Mesendoderm (in vitro differentiated cells): ENCODE measurements at places on chromosomes 7 and 10.

- DNase-seq: no peak
Measured at GRCh38 chr10:91787258-91787657, 11.0 kb upstream of the TNKS2 start.

DNA sequence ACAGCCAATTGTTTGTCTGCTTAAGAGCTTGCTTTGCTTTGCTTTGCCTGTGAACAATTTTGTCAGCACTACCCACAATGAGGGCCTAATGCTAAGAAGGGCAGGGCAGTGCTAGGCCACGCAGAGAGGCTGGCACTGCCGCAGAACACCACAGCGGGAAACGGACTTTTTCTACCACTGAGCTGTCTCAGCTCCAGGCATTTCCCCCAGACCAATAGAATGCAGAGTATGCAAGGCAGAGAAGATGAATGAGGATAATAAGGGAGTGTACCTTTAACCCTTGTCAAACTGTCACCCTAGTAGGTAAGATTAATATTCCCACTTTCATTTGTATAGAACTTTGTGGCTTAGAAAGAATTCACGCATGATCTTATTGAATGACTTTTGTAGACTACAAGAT is 104.5 kb downstream of the SH3PXD2A start:
- no peak for DNase-seq

GRCh38 chr10:69718951-69719350 is 82.8 kb upstream of the COL13A1 start:
- no peak for DNase-seq

DNA sequence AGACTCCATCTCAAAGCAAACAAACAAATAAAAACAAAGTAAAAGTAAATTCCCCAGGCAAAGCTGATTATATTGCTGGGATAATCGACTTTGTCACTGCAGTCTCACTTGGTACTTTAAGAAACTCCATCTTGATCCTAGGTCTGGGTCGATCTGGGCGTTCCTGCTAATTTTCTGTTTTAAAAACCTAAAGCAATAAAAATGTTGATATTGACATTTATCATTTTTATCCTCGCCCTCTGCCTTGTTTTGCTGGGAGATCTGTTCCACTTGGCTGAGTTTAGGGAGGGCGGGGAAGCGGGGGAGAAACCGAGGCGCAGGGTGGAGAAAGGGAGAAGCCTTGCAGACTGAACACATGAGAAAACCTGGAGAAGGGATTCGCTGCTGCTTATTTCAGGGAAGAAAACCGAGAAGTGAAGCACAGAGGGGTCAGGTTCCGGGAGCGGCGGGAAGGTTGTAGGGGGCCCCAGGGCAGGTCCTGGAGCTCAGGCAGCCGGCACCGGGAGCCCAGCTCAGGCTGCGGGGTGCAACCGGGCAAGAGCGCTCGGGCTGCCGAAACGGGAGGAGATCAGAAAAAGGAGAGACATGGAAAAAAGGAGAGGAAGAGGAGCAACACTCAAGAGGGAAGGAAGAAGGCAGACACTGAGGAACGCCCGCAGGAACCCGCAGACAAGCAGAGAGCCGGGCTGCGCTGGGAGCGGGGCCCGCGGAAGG is 27.3 kb upstream of the KMT2C start:
- peak; percentile 83 for DNase-seq

DNA sequence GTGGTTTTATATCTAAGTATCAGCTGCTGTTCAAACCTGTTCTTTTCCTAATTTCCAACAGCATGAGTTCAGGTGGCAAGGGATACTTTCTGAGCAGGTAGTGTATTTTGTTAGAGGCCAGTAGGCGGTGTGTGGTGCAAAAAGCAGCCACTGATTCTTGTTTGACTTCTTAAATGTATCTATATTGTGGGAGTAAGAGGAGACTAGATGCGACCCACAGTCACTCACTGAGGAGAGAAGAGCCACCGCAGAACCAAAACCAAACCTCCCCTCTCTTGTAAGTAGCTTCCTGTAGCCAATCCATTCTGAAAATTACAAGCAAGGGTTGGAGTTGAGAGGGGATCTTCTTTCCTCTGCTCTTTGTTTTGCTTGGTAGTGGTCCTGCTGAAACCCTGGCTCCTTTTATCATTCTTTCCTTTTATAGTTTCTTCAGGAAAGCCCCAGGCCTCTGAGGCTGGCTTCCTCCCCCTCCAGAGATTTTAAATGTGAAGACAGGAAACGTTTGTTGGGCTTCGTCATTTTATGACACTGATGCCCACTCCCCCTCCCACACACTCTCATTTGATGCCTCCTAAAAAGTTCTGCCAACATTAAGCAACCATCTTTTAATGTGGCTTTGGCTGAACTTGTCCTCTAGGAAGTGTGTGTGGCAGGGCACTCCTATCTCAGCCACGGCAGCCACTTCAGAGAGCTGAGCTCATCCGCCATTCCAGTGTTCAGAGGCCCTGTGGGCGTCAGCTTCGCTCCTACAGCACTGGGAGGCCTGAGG is 566.0 kb downstream of the SUGCT start:
- DNase-seq: peak; percentile 30

DNA sequence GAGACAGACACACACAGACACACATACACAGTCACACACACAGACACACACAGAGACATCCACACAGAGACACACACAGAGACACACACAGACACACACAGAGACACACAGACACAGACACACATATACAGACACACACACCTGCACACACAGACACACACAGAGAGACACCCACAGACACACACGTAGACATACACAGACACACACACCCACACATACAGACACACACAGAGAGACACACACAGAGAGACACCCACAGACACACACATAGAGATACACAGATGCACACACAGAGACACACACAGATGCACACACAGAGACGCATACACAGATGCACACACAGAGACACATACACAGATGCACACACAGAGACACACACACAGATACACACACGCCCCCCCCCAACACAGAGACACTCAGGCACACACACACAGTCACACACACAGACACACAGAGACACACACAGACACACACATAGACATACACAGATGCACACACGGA is 58.5 kb downstream of the GATA3 start:
- no peak for DNase-seq

DNA sequence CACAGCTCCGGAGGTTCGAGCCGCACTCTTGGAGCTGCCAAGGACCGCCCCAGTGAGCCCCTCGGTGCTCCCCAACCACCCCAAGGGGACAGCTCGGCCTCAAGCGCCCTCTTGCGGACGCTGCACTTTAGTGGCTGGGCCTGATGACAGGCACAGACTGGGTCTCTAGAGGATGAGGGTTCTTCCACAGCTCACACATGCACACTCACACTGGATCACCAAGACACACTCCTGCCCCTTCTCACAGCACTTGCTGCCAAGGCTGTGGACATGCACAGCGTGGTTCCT is 2.1 kb downstream of the RET start:
- DNase-seq: peak; percentile 49

GRCh38 chr7:156376317-156376716 is 264.3 kb upstream of the RNF32 start:
- no peak for DNase-seq

DNA sequence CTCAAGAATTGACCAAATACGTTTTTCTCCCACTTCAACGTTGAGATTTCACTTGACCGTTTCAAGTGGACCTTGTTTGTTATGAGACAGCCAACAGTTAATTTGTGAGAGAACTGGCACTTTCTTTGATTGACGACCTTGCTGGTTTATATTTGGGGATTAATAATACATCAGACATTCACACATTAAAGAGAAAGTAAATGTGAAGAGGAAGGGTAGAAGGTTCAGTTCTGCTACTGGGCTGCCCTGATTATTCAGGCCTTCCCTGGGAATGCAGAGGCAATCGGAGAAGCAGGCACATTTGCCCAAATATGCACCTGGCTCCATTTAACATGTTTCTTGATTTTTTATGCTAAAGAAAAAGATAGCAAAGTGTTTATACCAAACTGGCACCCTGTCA is 114.1 kb downstream of the POU6F2 start:
- no peak for DNase-seq

- DNase-seq: no peak
Measured at GRCh38 chr7:78002021-78002420, 203.4 kb downstream of the PHTF2 start.

DNA sequence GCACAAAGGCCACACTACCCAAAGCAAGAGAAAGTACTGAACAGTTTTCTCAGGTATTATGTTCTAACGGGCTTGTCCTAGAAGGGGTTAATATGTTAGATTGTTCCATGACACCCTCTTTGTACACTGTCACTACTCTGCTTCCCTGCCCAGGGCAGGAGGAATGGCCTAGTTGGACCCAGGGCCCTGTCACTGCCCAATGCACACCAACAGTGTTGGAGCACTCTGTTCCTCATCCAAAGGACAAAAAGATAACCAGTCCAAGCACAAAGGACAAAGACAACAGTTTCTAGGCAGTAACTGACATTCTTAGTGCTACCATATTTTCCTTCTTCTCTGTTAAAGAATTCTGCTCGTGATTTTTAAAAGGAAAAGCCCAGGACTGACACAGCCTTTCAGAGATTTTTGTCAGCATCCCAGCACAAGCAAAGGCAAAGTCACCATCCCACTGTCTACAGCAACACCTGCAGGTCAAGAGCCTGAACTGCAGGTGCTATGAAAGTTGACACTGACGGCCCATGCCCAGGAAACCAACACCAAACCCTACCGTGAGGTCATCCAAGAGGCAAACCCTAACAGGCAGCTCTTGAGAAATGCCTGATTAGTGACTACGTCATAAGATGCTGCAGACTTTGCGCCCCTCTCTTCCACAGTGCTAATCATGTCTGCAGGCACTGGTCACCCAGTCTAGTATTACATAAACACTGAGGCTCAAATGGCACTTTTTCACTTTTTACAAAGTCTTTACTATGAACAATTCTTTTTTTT is 13.2 kb downstream of the NUDCD3 start:
- DNase-seq: peak; percentile 95

DNA sequence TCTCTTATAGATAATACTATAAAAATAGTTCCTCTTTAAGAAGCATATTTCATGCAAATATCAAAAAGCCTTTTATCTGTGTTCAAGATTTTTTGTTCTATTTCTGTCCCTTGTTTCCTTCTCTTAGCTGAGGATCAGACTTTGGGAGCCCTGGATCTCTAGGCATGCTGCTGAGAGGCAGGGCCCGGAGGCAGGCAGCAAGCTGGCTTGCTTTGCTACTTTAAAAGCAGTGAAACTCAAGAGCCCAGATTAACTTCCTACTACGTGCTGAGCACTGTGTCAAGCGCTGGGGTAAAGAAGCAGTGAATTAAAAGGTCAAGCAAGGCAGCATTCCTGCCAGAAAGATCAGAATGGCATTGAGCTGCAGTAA is 31.0 kb upstream of the ARID5B start:
- no peak for DNase-seq

- no peak for DNase-seq
Measured at GRCh38 chr7:157044147-157044687, 33.8 kb upstream of the MNX1 start.

DNA sequence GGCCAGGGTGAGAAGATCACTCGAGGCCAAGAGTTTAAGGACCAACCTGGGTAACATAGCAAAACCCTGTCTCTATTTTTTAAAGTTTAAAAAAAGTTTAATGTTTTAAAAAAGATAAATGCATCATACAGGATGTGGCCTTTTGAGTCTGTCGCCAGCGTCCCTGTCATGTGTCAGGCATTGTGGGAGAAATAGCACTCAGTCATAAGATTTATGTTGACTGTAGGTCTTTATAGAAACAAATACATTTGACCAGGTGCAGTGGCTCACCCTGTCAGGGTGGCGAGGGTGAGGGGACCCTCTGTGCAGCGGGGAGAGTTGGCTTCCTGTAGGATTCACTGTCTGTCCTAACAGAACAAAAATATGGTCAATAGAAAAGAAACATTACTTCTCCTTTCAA is 63.5 kb upstream of the SH2B2 start:
- DNase-seq: no peak

- no peak for DNase-seq
Measured at GRCh38 chr7:104983076-104983577, 30.9 kb upstream of the KMT2E start.

GRCh38 chr7:157294773-157295172 is 42.0 kb upstream of the DNAJB6 start:
- no peak for DNase-seq

GRCh38 chr10:131946880-131947279 is 34.8 kb downstream of the BNIP3 start:
- no peak for DNase-seq

DNA sequence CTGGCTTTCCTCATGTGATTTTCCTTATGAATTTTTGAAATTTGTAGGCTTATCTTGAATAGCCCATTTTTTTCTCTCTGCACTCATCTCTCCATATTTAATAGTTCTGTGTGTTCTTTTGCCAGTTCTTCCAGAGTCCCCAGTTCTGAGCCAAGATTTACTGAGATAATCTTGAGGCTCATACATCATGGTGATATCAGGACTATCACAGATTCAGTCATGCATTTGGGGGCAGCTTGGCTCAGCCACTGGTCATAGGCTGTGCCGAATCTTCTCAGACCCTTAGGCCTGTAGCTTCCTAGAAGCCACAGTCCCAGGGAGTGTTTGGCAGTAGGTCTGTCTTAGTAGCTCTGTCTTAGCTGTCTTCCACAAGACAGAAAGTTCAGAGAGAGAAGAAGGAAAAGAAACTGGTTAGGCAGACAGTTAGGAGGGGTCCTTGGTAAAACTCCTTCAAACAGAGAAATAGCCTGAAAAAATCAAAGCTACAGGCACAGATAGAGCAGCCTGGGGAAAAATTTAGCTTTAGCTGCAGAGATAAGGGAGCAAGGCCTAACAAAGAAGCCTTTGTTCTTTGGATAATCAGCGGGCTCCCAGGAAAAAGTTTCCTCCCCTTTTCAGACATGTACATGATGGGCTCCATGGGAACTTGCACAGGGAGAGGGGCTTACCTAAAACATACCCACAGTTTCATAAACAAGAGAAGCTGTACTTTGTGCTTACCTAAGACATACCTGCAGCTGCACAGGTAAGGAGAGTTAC is 29.1 kb downstream of the FAS start:
- DNase-seq: no peak

GRCh38 chr10:133196221-133196915 is 33.6 kb upstream of the UTF1 start:
- DNase-seq: no peak

- DNase-seq: no peak
Measured at GRCh38 chr10:108787932-108788331, 1135.4 kb downstream of the XPNPEP1 start.

GRCh38 chr10:70551466-70551865 is 51.1 kb downstream of the PRF1 start:
- DNase-seq: no peak

DNA sequence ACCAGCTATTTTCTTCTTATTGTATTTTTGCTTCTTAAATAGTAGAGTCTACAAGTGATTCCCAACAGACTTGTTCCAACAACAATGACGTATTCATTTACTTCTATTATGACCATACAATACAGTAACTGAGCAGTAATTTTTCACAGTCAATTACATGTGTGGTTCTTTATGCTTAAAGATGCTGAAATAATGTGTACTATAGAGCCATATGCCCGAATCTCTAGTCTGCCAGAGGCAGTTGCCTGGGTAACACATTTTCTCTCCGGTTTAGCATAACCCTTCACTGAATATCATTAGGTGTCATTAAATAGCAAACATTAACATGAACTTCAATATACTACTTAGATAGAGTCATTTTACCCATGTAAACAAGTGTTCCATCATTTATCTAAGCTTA is 75.0 kb downstream of the SLC25A13 start:
- no peak for DNase-seq

- DNase-seq: no peak
Measured at GRCh38 chr10:4672201-4672600, 153.8 kb upstream of the AKR1E2 start.
